ENCODE measurements at places on chromosomes 1 and 21.
A peak's percentile ranks its signal among the peaks of the same experiment; 100 is the strongest.

DNA sequence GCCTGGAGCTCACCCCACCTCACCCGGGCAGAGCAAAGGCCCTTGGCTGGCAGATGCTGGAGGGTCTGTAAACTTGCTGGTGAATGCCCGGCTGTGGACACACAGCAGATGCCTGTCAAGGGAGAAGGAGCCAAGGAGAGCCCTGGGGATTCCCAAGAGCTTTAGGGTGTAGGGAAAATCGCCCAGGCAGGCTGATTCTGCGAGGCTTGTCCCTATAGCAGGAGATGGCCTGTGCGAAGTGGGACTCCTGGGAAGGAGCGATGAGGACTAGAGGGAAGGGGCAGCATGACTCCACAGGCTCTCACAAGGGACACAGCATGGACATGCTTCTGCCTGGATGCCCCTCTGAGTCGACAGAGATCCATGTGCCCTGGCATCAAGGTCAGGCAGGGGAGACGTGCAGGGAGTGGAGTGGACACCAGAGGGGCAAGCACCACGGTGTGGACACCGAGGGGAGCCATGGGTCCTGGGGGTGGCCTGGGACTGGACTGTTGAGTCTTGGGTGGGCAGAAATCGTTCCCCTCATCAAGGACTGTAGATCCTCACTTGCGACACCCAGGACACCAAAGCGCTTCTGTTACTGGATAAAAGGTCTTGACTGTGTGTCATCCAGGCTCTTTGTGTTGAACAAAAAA is 71.4 kb upstream of the ABCG1 start:
- DNase-seq, result no peak

GRCh38 chr1:86324130-86324822 is 71.8 kb downstream of the ODF2L start:
- no peak for DNase-seq

DNA sequence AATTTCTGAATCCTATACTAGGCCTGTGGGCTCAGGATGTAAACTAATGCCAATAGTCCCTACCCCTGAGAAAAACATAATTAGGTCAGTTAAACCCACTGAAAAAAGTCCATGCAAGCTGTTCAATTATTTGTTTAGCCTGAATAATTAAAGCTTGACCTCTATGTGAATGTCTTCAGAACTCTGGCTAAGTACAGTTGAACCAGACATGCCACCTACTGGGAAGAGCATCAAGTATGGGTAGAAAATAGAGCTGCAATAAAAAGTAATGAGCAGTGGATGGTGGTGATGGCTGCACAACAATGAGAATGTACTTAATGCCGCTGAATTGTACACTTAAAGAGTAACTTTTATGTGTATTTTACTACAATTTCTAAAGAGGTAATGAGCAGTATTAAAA is 23.6 kb upstream of the SLC19A2 start:
- DNase-seq, result no peak

GRCh38 chr1:21752186-21752585 is 30.8 kb downstream of the USP48 start:
- no peak for DNase-seq

DNA sequence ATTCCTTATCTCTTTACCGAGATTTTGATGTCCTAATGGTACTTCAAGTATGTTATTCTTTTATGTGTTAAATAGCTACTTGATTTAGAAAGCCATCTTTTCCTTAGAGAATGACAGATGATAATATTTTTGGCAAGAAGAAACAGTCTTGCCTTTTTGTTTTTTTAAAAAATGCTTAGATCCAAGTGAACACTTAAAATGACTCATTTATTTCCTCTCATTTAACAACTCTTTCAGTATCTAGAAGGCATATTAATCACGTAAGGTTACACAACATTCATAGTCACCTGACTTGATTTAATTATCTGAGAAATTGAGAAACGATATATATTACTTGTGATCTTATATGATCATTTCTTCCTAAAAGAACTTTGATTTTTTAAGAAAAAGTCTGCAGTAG is 52.4 kb downstream of the SUCO start:
- DNase-seq, result no peak

GRCh38 chr1:227765261-227766014 is 30.2 kb downstream of the SNAP47 start:
- DNase-seq, result no peak

GRCh38 chr1:3457910-3458883 is 3.7 kb downstream of the ARHGEF16 start:
- no peak for DNase-seq

- DNase-seq, result peak; percentile 94
Measured at GRCh38 chr1:211613108-211613947, 34.4 kb upstream of the SLC30A1 start.

DNA sequence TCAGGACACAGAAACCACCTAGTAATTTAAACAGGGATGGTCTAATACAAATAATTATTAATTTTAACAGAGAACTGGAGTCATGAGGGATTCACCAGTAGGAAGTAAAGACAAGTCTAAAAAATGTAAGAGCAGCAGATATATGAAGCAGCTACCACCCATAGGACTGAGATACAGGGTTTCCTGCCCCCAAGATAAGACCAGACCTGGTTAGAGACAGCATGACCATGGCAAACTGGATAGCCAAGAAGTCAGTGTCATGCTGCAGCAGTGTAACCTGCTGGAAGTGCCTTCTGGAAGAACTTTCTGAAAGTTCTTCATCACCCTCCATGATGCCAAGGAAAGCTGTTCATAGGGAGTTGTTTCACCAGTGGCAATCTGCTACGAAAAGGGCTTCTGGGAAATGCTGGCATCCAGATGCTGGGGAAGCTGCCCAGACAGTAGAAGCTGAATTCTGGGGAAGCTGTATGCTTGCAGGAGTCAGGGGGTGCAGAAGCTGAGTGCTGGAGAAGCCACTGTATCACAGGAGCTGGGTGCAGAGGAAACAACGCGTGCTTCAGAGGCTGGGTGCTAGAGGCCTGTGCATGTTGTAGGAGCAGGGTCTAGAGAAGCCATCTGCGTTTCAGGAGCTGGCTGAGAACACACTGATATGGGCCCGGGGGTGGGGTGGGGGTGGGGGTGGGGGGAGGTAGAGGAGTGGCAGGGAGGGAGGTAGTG is 356.4 kb downstream of the DISC1 start:
- no peak for DNase-seq

GRCh38 chr1:192939440-192939839 is 119.7 kb downstream of the UCHL5 start:
- DNase-seq, result no peak

DNA sequence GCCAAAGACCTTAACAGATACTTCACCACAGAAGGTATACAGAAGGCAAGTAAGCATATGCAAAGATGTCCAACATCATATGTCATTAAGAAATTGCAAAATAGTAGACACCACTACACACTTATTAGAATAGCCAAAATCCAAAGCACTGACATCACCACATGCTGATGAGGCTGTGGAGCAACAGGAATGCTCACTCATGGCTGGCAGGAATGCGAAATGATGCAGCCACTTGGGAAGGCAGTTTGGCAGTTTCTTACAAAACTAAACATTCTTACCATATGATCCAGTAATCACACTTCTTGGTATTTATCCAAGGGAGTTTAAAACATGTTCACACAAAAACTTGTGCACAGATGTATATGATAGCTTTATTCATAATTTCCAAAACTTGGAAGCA is 261.2 kb upstream of the AJAP1 start:
- no peak for DNase-seq

DNA sequence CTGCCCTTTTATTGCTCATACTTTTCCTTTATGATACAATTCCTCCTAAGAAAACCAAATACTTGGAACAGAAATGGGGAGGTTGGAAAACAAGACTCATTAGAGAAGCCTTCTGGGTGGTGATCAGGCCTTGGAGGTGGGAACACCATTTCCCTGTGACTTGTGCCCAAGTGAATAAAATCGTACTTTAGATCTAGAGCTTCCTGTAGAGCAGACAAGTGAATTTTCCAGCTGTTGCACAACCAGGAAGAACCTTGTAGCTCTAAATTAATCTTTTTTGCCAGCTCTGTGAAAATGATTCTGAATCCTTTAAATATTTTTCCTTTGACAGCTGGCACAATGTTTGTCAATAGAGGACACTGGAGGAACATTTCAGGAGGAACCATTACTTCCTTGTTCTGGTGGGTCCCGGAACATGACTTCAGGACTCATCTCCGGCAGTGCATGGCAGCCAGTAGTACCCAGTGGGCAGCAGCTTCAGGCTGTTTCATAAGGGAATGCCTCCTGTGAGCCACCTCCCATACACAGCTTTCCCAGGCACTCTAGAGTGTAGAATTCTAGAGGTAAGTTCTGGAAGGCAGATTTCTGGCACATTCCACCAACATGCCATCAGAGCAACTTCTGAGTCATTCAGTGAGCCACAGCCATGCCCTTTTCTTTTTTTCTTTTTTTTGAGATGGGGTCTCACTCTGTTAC is 5.5 kb upstream of the SNAPIN start:
- DNase-seq, result no peak

- DNase-seq, result peak; percentile 88
Measured at GRCh38 chr1:234925440-234926263, 203.0 kb downstream of the TOMM20 start.

DNA sequence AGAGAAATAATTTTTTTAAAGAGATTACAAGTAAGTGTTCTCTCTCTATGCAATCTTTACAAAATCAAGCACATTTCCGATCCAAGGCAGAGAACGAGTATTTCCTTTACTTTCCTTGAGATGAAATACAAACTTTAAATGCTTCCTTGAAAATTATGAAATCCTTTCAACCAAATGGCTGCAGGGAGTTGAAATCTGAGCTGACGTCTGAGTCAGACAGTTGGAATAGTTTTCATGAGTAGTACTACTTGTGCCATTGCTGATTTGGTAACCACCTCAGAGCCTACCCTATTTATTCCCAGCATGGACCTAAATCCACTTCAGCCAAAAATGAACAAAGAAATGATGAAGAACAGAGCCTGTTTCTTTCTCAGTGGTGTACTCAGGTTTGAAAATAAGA is 183.6 kb downstream of the GIPC2 start:
- peak; percentile 78 for DNase-seq

DNA sequence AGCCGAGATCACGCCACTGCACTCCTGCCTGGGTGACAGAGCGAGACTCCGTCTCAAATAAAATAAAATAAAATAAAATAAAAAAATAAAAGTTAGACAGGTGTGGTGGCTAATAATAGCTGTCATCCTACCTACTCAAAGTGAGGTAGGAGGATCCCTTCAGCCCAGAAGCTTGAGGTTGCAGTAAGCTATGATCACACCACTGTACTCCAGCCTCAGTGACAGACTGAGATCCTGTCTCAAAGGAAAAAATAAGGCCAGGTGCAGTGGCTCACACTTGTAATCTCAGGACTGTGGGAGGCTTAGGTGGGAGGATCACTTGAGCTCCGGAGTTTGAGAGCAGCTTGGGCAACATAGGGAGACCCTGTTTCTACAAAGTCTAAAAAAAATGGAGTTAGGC is 18.0 kb downstream of the NOL9 start:
- DNase-seq, result no peak

GRCh38 chr1:39113109-39113743 is 87.1 kb downstream of the NDUFS5 start:
- no peak for DNase-seq

- no peak for DNase-seq
Measured at GRCh38 chr1:55382806-55383305, 167.7 kb upstream of the USP24 start.

DNA sequence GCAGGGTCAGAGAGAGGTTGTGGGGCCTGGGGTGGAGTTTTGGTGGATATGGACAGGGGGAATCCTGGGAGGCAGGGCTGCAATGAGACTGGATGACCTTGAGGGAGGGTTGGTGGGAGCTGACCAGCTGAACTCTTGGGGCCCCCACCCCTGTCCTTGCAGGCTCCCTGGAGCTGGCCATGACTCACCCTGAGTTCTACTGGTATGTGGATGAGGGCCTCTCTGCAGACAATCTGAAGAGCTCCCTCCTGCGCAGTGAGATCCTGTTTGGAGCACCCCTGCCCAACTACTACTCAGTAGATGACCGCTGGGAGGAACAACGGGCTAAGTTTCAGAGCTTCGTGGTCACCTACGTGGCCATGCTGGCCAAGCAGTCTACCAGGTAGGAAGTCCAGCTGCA is 23.6 kb downstream of the DISP3 start:
- DNase-seq, result no peak

GRCh38 chr1:167631936-167632614 is 2.0 kb downstream of the RCSD1 start:
- no peak for DNase-seq

Data from AG09319 (cell line).